ENCODE measurements at places on chromosomes 1 and 21.

GRCh38 chr1:16122350-16122881 is 33.5 kb downstream of the EPHA2 start:
- no peak for DNase-seq

- DNase-seq: no peak
Observed at GRCh38 chr1:82483146-82483545, 682.4 kb downstream of the ADGRL2 start.

DNA sequence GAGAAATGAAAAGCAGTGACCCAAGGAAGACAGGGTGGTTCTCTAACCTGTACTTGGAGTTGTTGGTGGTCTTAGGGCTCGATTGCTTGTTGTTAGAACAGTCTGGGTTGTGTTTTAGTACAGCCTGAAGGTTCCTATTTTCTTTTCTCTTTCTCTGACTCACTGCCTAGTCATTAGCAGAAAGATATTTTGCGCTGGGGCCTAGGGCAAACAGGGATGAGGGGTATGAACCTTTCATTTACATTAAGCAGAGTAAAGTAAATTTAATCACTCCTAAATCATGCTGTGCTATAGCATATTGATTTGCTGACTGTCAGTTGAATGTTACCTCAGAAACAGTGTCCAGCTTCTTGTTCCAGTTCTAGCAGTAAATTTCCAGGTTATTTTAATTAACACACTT is 197.2 kb downstream of the RWDD3 start:
- no peak for DNase-seq

DNA sequence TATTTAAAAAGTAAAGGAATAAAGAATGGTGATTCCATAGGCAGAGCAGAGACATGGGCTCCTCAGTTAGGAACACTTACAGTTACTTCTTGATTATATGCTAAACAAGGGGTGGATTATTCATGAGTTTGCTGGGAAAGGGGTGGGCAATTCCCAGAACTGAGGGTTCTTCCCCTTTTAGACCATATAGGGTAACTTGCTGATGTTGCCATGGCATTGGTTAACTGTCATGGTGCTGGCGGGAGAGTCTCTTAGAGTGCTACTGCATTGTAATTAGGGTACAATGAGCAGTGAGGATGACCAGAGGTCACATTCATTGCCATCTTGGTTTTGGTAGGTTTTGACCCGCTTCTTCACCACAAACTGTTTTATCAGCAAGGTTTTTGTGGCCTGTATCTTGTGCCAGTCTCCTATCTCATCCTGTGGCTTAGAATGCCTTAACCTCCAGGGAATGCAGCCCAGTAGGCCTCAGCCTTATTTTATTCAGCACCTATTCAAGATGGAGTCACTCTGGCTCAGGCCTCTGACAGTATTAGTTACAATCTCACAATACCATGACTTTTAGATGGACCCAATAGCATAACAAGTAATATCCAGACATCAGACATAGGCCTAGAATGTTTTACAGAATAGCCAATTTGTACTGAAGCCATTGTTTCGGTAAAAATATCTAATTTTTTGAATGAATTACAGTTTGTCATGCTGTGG is 106.8 kb downstream of the ZBTB18 start:
- DNase-seq: no peak

GRCh38 chr1:71045463-71046028 is 2.1 kb downstream of the PTGER3 start:
- no peak for DNase-seq

DNA sequence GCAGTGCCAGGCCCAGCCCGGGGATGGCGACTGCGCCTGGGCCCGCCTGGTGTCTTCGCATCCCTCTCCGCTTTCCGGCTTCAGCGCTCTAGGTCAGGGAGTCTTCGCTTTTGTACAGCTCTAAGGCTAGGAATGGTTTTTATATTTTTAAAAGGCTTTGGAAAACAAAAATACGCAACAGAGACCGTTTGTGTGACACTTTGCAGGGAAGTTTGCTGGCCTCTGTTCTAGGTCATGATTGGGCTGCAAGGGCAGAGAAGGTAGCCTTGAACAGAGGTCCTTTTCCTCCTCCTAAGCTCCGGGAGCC is 719 bp downstream of the SOD1 start:
- no peak for DNase-seq

DNA sequence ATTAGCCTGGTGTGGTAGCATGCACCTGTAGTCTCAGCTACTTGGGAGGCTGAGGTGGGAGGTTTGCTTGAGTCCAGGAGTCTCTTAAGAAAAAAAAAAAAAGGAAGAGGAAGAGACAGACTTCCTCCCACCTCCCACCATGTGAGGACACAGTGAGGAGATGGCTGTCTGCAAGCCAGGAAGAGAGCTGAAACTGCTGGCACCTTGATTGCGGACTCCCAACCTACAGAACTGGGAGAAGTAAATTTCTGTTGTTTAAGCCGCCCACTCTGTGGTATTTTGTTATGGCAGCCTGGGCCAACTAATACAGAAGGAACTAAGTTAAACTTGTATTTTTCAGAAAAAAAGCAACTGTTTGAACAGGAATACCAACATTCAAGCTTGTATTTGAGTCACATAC is 21.7 kb downstream of the DOP1B start:
- no peak for DNase-seq

GRCh38 chr1:18778437-18778836 is 81.0 kb downstream of the TAS1R2 start:
- DNase-seq: no peak

GRCh38 chr1:244052016-244052727 is 1.1 kb downstream of the ZBTB18 start:
- DNase-seq: no peak

DNA sequence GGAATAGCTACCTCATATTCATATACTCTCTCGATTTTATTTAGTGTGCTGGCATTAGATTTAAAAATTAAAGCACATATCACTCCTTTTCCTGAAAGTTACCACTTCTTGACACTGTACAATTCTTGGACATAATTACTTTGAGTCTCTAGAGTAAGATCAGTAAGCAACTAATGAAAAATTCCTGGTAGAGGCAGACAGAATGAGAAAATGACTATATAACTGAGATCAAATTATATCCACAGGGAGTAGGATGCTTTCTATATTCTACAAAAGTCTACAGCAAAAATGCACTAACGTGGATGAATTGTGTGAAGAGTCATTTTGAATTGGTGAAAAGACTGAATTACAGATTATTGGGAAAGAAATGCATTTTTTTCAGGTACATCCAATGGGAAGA is 445.7 kb downstream of the PTBP2 start:
- no peak for DNase-seq

- no peak for DNase-seq
Observed at GRCh38 chr1:10698726-10699469, 97.5 kb downstream of the CASZ1 start.

DNA sequence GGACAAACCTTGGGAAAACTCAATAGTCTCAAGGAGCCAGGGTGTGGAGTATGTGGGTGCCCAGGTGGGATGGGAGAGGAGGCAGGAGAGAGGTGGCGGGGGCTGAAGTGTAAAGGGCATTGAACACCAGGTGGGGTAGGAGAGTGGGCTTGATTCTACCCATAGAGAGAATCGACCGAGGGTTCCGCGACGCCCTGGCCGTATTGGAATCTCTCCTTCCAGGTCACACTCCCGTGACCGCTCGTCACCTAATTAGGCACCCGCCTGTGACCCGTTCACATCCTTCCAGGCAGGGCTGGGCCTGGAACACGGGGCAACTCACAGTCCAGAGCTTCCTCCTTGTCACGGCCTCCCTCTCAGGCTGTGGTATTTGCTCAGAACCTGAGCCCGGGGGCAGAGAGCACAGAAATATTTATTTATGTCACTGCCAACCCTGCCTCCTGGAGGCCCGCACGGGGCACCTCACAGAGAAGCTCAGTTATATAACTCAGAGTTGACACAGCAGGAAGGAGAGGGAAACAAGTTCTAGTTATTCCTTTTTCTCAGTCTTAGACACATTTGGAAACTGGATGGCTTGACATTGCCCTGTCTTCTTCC is 12.0 kb downstream of the NCMAP start:
- no peak for DNase-seq

DNA sequence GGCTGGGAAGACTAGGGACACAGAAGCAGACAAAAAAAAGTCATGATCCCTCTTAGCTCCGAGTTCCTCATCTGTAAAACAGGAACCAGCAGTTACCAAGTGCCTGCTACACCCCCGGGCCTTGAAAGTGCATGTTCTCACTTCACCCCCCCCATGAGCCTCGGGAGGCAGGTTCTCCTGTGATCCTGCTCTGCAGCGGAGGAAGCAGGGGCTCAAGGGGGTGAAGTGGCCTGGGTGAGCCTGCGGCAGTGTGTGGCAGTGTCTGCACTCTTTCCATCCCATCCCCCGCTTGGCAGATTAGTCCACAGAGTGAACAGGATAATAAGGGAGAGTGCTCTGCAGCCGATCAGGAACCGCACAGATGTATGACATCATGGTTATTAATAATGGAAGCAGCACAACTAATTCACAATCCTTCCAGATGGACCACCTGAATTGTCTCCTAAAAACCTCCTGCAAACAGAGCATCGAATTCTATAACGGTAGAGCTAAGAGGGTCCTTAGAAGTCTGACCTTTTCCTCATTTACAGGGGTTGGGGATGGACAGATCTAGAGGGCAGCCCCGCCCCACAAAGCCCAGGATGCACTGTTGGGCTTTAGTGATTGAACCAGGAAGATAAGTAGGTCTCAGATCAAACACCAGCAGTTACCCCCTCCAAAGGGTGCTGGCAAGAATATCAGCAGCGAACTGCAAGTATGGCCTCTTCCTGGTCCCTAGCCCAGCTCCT is 174.1 kb upstream of the EDN2 start:
- DNase-seq: no peak

- no peak for DNase-seq
Observed at GRCh38 chr1:214448536-214448935, 102.9 kb downstream of the PTPN14 start.

DNA sequence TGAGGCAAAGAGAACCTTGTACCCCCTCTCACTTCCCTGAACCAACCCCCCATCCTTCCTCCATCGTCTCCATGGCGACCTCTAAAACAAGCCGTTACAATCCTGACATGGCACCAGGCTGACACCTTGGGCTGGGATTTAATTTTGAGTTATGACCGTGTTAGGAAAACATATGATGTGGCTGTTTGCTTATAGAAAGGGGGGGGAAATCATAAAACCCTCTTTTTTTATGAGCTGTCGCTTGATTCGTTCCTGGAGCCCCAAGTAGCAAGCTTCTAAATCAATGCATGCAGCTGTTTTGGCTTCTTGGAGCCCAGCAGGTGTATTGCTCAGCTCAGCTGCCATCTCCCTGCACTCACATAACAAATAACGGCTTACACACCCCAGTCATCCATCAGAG is 301.2 kb upstream of the SPAG17 start:
- DNase-seq: no peak

DNA sequence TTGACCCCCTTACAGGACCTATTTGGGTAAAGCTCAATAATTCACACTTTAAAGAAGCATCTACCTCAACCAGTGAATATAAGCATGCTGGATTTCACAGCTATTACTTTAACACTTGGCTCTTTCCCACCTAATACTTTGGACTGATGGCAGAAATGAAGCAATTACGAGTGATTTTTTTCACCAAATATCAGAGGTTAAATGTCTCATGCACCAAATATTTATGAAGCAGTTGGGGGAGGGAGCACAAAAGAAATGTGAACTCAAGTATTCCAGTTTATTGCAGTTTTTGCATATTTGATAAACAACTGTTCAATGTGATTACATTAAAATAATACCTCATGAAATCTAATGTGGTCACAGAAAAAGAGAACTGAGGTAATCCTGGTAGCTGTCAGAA is 223.6 kb downstream of the LRRC7 start:
- DNase-seq: no peak

DNA sequence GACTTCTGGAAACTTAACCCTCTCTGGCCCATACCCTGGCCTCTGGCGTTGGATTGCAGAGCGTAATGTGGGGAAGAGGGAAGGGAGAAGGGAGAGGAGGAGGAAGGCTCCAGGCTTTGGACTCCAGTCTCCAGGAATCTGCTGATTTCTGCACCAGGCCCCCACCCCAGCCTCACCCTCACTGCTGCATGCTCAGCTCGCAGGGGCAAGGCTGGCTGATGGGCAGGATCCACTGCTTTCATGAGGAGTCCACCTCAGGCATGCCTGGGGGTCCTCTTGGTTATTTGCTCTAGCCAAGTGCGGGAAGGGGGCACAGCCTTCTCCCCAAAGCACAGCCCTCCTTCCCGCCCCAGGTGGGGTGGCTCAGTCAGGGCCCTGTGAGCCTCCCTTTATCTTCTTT is 3.7 kb downstream of the OLFML3 start:
- DNase-seq: no peak

DNA sequence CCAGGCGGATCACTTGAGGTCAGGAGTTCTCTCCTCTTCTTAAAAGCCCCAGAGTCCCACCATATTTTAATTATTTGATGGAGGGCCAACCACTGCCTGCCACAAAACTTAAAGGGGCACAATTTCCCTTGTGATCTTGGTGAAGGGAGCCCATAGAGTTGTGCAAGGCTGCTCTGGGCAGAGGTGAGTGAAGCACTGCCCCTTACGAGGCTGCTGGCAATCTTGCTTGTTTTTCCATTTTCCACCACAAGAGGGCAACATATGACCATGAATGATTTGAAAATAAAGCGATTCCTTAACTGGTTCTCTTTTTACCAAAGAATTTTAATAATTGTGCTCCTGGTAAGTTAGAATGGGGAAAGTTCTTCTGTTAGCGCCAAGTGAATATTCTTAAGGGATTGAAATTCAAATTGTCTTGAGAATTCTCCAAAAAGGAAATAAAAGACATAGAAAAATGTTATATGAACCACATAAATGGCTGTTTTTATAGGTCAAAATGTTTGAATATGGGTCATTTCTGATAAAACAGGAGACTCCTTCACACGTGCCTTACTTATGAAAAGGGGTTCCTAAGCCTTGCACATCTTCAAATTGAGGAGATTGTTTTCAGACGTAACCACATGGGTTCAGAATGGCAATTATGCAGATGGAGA is 22.7 kb downstream of the PGM1 start:
- DNase-seq: no peak

- no peak for DNase-seq
Observed at GRCh38 chr1:207282496-207283380, 38.7 kb upstream of the CD55 start.

GRCh38 chr1:100769906-100770646 is 50.5 kb downstream of the VCAM1 start:
- no peak for DNase-seq

DNA sequence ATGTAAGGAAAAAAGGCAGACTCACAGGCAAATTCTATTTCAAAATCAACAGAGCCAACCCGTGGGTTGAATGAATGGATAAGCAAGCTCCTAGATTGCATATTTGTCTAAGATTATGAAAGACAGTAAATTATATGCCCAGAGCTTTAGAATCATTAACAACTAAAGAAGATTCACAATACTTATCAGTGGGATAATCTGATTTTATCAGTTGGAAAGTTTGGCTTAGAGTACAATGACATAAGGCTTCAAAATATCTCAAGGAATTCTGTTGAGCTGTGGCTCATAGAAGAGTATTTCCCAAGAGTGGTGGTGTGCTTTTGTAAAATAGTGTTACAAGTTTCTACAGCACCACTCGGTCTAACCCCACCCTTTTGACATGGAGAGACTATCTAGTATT is 85.5 kb downstream of the ADAMTS1 start:
- DNase-seq: no peak

GRCh38 chr1:24878775-24879742 is 51.0 kb downstream of the RUNX3 start:
- DNase-seq: no peak
